ENCODE measurements at places on chromosomes 12 and 14.
A peak's percentile ranks its signal among the peaks of the same experiment; 100 is the strongest.

DNA sequence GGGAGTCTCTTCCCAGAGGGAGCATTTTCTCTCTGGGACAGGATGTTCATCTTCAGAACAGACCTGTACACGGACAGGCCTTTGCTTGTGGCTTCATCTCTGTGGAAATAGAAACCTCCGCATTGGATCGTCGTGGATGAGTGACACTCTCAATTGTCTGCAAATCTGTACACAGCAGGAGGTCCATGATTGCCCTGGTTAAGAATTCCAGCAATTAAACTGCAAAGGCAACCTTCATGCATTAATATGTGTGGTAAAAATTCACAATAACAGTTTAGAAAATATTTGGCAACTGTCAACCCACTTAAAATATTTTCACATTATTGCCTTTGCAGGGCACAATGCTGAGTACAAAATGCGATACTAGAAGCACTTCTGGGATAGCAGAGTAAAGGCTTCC is 149.8 kb upstream of the SFSWAP start:
- no peak for DNase-seq

DNA sequence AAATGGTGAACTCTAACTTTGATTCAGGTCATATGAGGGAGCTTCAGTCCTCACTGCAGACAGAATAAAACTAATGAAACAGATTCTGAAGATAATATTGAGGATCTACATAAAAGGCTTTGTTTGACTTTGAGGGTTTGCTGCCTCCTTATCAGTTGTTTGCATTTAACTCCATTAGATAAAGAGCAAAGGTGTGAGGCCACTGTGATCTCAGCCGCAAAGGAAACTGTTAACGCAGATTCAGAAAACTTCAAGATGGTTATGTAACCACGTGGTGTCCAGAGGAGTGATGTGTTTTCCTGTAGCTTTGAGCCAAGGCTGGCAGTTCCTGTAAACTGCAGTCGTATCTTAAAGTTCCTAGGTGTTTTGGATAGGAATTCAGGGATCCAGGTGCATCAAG is 67.8 kb downstream of the METTL25 start:
- no peak for DNase-seq

GRCh38 chr12:15278816-15279658 is 43.3 kb upstream of the PTPRO start:
- DNase-seq, result peak; percentile 35

DNA sequence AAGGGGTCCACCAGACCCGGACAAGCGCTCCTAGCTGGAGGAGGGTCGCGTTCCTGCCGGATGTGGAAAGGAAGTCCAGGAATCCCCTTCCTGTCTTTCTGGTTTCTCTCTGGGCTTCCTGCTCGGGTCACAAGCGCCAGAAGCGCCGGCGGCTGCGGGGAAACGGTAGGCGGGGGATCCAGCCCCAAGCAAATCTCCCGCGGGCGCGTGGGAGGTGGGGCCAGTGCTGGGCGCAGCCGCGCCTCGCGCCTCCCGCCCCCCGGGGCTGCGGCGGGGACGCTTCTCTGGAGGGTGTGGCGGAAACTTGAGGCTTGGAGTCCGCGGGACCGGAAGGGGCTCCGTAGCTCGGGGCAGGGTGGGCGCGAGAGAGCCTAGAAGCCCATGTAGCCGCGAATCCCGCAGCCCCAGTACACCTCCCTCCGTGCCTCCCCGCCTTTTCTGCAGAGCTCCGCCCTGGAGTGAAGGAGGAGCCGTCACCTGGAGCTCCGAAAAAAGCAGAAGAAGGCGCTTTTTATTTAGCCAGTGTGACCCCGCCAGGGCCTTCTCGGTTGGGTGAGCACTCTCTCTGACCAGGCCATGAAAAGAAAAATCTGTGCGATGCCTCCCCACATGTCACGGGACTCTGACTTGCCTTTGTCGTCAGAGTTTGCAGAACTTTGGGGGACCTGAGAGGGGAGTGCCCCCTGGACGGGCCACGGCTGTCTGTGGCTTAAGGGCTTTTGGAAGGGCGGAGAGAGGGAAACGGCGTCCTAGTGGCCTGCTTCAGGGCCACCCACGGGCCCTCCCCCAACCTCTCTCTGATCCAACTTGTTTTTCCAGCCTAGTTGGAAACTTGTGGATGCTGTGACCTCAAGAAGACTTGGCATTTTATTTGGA is 21.4 kb upstream of the CLEC2D start:
- peak; percentile 95 for DNase-seq

- no peak for DNase-seq
Observed at GRCh38 chr14:69951263-69951662, 72.0 kb downstream of the SMOC1 start.

GRCh38 chr12:68358532-68359485 is 26.6 kb upstream of the MDM1 start:
- peak; percentile 84 for DNase-seq

DNA sequence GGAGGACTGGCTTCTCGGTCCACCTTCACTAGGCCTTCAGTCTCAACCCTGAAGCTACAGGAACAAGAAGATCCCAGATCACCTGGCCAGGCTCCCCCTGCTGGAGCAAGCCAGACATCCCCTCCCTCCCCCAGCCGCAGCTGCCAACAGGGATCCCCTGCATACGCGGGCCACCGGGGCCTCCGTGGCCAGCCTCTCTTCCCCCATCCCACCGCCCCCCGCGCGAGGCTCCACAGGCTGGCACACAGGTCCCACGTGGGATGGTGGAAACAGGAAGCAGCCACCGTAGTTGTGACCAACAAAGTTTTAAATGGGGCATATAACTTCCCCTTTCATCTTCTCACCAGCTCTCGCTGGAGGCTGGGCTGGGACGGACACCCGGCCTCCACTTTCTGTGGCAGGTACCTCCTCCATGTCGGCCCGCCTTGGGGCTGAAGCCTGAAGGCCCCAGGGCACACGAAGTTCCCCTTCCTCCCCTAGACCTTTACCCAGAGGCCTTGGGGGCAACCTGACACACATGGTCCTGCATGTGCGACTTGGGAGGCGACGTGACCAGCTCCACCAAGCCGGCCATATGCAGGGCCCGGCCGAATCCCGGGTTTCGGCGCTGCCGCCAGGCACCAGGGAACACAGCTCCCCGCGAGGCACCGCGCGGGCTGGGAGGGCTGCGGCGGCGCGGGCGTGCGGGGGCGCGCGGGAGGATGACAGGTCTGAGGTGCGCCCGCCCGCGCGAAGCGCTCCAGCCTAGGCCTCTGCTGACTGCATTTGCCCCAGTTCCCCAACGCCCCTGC is 44.4 kb upstream of the PNMA1 start:
- DNase-seq, result peak; percentile 81
